ENCODE measurements at places on chromosomes 11 and 22.
A peak's percentile ranks its signal among the peaks of the same experiment; 100 is the strongest.

GRCh38 chr22:19082101-19082500 is 40.1 kb downstream of the DGCR2 start:
- no peak for DNase-seq

DNA sequence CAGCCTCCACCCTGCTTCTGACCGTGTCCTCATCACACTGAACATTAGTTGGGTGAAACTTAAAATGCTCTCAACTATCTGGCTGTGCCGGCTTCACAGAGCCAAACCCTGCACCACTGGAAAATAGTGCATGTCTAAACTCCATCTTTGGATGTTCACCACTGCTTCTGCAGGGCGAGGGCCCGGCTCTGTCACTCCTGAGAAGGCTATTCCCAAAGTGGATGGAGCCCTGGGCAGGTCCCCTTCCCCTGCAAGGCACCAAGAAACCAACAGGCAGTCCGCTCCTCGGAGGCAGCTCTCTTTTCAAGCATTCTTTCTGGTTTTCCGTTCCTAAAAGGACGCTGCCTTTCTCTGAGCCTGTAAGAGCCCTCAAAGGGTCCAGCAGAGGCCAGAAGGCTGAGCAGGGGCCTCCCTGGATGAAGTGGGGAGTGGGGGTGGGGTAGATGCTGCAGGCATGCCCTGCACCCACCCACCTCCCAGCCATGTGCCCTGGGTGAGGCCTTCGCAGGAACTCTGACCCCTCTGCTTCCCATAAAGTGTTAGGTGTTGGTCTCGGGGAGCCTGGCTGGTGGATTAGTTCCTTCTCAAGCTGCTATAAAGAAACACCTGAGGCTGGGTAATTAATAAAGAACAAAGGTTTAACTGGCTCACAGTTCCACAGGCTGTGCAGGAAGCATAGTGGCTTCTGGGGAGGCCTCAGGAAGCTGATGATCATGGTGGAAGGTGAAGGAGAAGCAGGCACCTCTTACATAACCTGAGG is 23.3 kb downstream of the LINC01488 start:
- DNase-seq: no peak

DNA sequence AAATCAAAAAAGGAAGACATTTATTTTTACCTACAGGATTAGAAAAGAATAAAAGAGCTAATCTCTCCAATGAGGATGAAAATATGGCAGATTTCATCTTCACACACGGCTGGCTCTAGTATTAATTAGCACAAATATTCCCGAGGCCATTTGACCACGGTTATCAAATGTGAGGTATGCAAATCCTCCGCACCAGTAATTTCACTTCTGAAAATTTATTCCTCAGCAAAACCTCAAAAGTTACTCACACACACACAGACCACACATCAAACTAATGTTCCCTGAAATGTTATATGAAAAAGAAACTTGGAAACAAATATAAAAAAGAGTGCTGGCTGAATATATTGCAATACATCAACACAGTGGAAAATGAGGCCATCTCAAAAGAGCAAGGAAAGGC is 32.8 kb downstream of the CELSR1 start:
- no peak for DNase-seq

DNA sequence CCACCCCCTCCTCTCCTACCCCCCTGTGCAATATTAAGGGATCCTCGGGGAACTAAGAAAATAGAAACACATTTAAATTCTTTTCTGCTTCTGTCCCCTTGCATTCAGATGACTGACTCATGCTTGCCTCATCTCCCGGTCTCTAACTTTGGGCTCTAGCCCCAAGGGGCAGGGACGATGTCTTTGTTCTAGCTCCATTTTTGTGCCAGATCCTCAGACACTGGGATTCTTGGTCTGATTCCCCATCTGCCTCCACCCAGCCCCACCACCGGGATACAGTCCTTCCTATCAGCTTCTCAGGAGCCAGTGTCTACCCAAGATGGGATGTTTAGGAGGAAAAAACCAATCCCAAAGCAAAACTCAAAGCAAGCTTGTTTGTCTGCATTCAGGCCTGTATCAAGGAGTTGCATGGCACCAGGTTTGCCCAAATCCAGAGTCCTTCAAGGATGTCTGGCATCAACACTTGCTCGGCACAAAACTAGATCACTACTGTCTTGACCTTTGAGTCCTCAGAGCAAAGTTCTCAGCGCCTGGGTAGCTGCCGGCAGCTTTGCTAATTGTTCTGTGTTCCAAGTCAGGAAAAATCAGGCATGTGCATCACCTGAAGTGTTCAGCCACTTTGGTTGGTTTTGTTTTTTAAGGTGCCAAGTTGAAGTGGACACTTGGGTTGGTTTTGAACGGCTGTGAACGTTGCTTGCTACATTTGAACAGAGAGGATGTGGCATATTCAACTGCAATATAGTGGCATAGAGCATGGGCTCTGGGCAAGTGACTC is 212.8 kb downstream of the DSCAML1 start:
- DNase-seq: no peak

DNA sequence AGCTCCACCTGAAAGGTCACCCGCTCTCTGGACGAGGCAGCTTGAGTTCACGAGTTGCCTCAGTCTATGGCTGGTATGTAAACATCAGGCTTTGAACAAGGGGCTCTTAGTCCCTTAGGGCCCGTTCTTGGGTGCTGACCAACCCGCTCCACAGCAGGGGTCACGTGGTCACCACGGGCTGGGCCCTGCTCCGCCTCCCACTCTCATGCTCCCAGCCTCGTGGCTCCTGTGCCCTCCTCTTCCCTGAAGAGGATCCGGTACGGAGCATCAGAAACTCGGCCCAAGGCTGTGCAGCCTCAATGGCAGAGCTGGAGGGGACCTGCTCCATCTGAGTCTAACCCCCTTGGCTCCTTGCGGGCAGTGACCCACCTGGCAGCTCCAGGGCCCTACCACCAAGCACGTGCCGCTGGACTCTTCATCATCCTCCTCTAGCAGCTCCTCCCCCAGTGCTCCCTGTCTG is 54.2 kb upstream of the TTLL12 start:
- no peak for DNase-seq

GRCh38 chr11:934527-934926 is 8.9 kb downstream of the AP2A2 start:
- DNase-seq: no peak

DNA sequence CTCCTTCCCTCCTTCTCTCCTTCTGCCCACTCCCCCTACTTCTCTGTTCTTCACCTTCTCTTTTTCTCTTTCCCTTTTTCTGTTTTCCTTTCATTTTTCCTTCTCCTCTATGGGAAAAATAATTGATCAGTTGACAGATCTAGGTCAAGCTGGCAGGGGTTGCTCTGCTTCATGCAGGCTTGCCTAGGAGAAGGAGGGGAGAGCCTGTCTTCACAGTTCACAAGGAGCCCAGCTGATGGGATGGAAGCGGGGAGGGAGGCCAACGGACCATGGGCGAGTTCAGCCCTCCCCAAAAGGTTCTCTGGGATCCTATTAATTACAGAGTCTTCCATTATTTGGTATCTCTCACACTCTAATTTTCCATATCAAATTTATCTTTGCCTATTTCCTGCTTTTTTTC is 5.5 kb downstream of the NTM start:
- no peak for DNase-seq

DNA sequence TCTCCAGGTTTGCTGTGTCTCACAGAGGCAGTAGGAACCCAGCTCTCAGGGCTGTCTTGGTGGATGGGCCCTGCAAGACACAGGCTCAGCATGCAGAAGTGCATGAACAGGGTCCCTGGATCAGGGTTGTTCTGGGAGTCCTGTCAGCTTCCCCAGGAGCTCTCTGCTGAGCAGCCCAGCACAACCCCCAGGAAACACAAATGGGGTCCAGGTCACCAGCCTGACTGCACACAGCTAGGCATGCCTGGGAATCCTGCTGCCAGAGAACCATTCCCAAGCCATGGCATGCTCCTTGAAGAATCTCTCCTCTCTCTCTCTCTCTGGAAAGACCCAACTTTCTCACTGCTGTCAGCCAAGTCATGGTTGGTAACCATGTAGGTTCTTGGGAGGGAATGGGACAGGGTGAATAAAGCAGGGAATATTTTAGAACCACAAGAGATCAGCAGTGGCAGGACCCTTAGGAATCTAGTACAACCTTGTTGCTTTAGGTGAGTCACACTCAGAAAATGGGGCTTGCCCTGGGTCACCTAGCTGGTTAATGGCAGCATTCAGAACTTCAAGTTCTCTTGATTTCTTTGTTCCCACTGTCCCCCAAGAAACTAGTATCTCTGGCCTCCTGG is 21.4 kb downstream of the TUB start:
- no peak for DNase-seq

GRCh38 chr22:31333641-31334040 is 12.5 kb downstream of the PATZ1 start:
- DNase-seq: no peak

GRCh38 chr22:25067851-25068421 is 115.4 kb downstream of the KIAA1671 start:
- peak; percentile 47 for DNase-seq

GRCh38 chr11:26556582-26556981 is 15.5 kb downstream of the MUC15 start:
- no peak for DNase-seq

DNA sequence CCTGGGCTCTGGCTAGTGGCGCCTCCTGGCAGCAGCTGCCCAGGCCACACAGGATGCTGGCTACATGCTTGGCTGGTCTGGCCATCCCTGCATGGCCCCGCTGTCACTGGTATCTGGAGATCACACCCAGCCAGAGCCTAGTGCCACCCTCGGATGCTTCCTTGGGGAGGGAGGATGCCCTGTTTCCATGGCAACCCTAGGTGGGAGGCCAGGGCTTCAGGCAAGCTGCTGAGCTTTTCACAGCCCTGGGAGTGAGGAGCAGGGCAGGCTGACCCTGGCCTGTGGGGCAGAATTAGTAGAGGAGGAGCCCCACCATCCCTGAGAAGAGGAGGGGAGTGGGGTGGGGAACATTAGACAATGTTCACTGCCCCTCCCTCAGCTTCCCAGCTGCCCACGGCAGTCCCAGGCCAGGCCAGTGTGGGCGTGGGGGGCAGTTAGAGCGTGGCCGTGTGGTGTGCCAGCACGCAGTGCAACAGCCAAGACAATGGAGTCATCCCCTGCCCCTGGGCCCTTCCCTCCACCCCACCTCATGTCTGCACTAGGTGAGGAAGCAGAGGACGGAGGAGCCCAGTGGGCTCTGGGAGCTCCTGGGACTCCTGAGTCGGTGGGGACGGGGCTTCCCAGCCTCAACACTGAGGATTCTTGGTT is 50.4 kb downstream of the PARVB start:
- no peak for DNase-seq

DNA sequence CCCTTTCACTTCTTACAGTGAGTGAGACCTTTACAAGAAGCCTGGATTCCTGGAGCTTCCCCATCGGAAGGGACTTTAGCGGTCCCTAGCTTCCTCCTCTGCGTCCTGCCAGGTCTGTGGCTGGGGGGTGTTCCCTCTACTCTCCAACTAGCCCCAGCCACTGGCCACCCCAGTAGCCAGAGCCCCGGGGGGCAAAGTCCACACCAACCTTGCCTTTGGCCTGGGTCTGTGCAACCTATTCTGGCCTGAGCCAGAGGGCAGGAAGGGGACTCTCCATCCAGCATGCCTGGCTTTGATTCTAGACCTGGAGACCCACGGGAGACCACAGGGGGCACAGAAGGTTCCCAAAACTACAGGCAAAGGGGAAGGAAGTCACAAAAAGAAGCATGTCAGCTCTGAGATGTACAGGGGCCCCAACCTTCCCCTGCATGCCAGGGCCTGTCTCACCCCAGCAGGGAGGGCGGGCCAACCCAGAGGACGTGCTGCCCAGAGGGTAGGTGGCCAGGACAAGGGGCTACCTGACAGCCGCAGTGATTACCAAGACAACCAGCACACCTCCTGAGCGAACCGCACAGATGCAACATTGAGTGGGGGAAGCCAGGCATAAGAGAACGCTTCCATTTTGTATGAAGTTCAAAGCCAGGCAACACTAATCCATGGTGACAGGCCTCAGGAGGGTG is 52.4 kb downstream of the DSCAML1 start:
- no peak for DNase-seq

- DNase-seq: no peak
Measured at GRCh38 chr11:111308140-111308539, 9.8 kb downstream of the POU2AF3 start.

GRCh38 chr22:36197514-36198146 is 4.0 kb downstream of the APOL4 start:
- no peak for DNase-seq

DNA sequence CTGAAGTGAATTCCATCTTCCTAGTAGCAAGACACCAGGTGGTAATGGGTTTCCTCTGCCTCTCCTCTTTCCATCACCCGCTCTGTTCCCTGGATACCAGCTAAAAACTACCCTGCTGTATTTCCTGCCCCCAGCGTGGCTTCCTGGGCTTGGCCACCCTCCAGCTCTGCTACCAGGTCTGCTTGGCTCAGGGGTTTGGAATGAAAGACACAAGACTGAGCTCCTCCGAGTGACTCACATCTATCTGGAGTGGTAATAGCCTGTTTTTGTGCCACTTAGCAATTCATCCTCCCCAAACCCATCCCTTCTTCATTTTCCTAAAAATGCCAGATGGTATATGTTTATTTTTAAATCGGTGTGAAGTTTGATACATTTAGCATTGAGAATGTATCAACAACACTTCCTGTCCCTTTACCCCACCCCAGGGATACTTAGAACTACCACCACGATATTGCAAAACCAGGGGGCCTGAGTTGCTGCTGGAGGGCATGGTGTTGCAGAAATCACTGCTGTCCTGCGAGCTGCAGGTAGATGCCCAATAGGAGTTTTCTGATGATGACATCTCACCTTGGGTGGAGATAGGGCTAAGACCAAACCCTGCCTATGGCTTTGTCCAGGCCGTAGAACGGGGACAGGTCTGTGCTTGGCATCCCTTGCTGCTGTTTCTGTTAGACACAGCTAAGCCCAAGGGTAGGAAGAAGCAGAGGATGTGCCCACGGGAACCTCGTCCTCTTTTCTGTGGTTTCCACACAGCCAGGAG is 7.5 kb upstream of the MICAL3 start:
- DNase-seq: no peak

DNA sequence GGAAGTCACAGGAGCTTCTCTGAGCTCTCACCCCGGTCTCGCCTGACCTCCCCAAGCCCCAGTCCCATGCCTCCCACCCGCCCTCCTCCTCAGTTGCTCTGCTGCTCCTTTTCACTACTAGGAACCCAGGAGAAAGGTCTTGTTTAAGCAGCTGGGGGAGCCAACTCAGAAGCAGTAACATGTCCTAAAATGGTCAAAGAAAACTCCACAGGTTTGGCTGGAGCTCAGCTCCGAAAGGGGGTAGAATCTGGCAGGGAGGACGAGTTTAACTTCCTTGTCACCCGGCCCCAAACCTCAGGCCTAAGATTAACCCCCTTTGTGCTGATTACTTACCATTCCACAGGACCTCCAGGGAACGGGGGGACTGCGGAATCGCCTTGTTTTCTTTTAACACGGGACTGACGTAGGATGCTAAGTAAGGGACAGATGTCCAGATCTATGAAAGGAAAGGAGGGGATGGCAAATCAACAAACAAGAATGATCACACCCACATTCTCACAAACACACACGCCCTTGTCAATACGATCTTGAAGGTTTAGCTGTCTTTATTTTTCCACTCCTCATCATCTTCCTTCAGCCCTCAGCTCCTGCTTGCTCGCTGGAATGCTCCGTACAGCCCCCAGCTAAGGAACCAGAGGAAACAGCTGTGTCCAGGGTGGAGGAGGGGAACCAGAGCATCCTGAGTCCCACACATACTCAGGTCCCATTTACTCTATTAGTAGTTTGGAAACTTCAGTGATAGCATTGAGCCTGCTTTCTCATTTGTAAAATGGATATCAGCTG is 13.5 kb downstream of the PCSK7 start:
- DNase-seq: no peak
